ENCODE measurements at places on chromosomes 7 and 10.
A peak's percentile ranks its signal among the peaks of the same experiment; 100 is the strongest.

- DNase-seq, result no peak
Observed at GRCh38 chr10:52316001-52316400, 1.9 kb downstream of the DKK1 start.

DNA sequence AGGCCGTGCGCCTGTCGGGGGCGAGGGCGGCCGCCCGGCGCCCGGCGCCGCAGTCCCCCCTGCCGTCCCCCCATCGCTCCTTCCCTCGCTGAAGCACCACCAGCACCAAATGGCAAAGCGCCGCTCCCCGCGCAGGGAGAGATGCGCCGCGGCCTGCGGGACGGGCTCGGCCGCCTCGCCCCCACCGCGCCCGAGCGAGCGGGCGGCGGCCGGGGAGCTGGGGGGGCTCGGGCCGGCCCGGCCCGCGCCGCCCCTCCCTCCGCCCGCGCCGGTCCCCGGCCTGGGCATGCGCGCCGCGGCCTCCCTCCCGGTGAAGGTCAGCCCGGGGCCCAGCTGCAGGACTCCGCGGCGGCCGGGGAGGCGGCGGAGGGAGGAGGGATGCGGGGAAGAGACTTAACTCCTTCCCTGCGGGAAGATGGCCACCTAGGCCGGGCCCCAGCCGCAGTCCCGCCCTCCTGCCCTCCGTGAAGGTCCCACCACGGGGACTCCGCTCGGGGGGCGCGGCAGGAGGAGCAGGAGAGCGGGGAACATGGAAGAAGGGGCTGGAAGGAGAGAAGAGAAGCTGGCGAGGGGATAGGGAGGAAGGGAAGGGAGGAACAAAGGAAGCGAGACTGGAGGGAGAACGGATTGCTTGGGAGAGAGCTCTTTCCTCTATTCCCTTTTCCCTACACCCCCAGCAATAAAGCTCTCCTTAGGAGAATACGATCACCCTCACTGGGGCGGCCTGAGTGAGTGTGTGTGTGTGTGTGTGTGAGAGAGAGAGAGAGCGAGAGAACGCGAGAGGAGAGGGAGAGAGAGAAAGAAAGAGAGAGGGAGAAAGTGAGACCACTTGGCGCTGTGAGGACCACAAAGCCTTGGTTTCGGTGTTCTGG, 3.4 kb upstream of the SMARCD3 start:
- peak; percentile 31 for DNase-seq

DNA sequence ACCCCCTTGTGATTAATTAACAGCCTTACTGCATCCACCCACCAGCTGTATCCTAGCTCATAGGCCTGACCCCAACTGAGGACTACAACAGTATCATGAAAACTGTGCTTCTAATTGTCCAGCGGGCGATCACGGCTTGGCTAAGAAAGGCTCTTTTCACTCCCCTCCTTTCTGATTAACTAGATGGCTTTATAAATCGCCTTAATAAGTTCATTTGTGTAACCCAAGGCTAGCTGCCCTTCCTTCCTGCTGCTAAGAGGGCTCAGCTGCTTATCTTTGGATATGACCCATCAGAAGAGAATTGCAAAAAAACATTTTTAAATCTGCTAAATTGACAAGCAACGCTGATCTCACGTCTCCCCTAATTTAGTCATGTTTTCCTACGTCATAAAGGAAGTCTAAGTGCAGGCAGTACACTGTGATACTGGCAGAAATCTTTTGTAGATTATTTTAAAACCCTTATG, 163.0 kb upstream of the LAMB4 start:
- no peak for DNase-seq

- no peak for DNase-seq
Observed at GRCh38 chr10:88131511-88132139, 268.2 kb downstream of the PTEN start.

- DNase-seq, result no peak
Observed at GRCh38 chr10:103894441-103894864, 23.5 kb downstream of the STN1 start.

- no peak for DNase-seq
Observed at GRCh38 chr10:129170812-129171211, 296.2 kb upstream of the MGMT start.

- DNase-seq, result no peak
Observed at GRCh38 chr10:43640603-43641002, 8.1 kb downstream of the ZNF32 start.

GRCh38 chr7:113198226-113198625, 79.9 kb upstream of the SMIM30 start:
- DNase-seq, result no peak
